Spinal cord (tissue), 10 donors: ENCODE measurements at places on chromosomes 7 and 10. TPM values are rescaled to one million over a fixed set of nuclear protein-coding genes. Genes with fewer than 3 reads are reported as not detected.

GRCh38 chr10:118501637-118502440, 93.6 kb downstream of the PRLHR start:
- no peak for DNase-seq
- H3K4me1 ChIP-seq, result no peaks in the 10 kb centered on the region
- peaks cover 2% of the 10 kb centered on the region for H3K27me3 ChIP-seq

DNA sequence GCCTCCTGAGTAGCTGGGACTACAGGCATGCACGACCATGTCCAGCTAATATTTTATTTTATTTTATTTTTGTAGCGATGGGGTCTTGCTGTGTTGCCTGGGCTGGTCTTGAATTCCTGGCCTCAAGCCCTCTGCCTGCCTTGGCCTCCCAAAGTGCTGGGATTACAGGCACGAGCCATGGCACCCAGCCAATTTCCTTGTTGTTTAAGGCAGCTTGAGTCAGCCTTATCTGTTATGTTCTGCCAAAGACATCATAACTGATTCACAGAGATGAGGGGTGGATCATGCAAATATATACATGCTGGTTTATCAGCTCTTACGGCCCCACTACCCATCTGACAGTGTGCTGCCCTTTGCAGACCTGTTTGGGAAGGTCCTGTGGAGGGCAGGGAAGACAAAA, 826.7 kb downstream of the TYW1 start:
- H3K27ac ChIP-seq, result no peak overlapping the region
- no peak for DNase-seq
- H3K36me3 ChIP-seq, result no peaks in the 10 kb centered on the region

GRCh38 chr7:41481353-41481752, 221.5 kb downstream of the INHBA start:
- H3K4me1 ChIP-seq, result no peaks in the 10 kb centered on the region
- no peak overlapping the region for H3K27ac ChIP-seq
- H3K36me3 ChIP-seq, result no peaks in the 10 kb centered on the region

DNA sequence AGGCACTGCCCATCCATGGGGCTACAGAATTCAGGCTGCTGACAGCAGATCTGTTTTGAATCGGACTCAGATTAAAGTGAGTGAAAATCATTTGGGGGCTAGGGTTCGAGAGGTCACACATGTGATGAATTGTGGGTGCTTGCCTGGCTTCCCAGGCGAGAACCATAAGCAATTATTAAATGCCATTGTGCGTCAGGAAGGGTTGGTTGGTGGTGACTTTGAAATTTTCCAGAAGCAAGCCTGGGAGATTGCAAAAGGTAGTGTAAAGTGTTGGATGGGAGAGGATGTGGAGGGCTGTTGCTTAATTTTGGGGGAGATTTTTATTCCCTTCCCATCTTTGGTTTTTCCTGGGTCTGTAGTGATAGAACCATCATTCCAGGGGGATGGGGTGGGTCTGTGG, 34.6 kb downstream of the LRMDA start:
- H3K27ac ChIP-seq, result no peak overlapping the region
- no peak overlapping the region for H3K4me3 ChIP-seq
- H3K36me3 ChIP-seq, result no peaks in the 10 kb centered on the region
- H3K4me1 ChIP-seq, result peaks cover 12% of the 10 kb centered on the region
- no peaks in the 10 kb centered on the region for H3K27me3 ChIP-seq

GRCh38 chr10:124763267-124763666, 19.1 kb upstream of the FAM53B start:
- no peak for DNase-seq
- H3K4me3 ChIP-seq, result no peak overlapping the region

GIMAP8 gene
- total RNA-seq, result 8.8 TPM

GRCh38 chr7:152664636-152665035, 11.3 kb downstream of the XRCC2 start:
- H3K4me3 ChIP-seq, result no peak overlapping the region
- no peak for DNase-seq
- no peaks in the 10 kb centered on the region for H3K27me3 ChIP-seq
- H3K36me3 ChIP-seq, result no peaks in the 10 kb centered on the region
- no peak overlapping the region for H3K27ac ChIP-seq

- H3K4me1 ChIP-seq, result peaks cover 48% of the 10 kb centered on the region
- H3K4me3 ChIP-seq, result peak overlapping the region; percentile 87
- H3K36me3 ChIP-seq, result peaks cover 30% of the 10 kb centered on the region
- no peaks in the 10 kb centered on the region for H3K27me3 ChIP-seq
- DNase-seq, result peak; percentile 84
- H3K27ac ChIP-seq, result peak overlapping the region; percentile 98
Measured at GRCh38 chr10:3783316-3783681, 1.7 kb downstream of the KLF6 start.

- H3K4me1 ChIP-seq, result peaks cover 32% of the 10 kb centered on the region
- H3K27me3 ChIP-seq, result no peaks in the 10 kb centered on the region
- H3K27ac ChIP-seq, result no peak overlapping the region
- peaks cover 66% of the 10 kb centered on the region for H3K36me3 ChIP-seq
Measured at GRCh38 chr7:1911571-1911970, 241.5 kb downstream of the ELFN1 start.

GRCh38 chr10:12531305-12532220, 182.2 kb downstream of the CAMK1D start:
- peaks cover 3% of the 10 kb centered on the region for H3K4me1 ChIP-seq
- DNase-seq, result no peak
- H3K36me3 ChIP-seq, result no peaks in the 10 kb centered on the region

DNA sequence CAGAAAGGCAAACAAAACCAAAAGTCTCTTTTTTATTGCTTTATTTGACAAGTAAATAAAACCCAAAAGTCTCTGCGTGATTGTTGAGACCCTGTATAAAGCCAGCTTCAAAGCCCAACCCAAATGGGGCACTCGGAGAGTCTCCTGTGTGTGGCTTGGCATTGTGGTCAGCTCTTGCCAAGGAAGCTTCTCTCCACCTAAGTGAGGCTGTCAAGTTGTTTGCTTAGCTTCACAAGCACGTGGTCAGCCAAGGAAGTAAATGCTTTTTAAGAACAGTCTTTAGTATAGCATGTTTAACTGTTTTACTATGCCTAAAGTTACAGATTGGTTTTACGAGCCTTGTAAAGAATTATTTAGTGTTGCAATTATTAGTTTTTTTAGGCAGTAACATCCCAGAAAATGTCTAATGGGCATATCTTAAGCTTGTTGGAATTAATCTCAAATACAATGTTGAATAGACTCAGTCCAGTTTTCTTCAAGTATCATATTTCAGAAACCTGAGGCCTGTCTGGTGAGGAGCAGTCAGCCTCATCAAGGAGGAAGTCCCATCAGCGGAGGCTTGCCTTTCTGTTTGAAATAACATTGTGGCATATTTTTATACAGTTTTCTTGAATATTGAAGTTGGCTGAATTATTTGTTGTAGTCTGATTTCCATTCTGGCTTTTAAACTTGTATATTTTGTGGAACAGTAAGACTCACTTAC, 144.3 kb downstream of the ANKRD30A start:
- H3K4me3 ChIP-seq, result no peak overlapping the region
- no peaks in the 10 kb centered on the region for H3K4me1 ChIP-seq
- no peaks in the 10 kb centered on the region for H3K27me3 ChIP-seq

DNA sequence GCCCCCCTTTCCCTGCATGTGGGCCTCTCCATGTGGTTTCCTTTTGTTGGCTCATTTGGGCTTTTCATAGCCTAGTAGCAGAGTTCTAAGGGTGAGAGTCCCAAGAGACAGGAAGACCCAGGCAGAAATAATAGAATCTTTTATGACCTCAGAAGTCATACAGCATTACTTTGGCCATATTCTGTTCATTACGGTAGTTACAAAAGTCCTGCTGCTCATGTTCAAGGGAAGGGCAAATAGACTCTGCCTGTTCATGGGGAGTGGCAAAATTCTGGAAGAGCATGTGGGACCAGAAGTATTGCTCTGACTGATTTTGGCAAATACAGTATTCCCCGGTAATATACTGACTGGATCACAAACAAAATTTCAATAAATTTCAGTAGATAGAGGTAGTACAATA, 910.3 kb downstream of the LRMDA start:
- no peak for DNase-seq
- no peak overlapping the region for H3K27ac ChIP-seq
- no peaks in the 10 kb centered on the region for H3K36me3 ChIP-seq
- no peak overlapping the region for H3K4me3 ChIP-seq

GRCh38 chr7:135283959-135284638, 50.5 kb downstream of the STRA8 start:
- no peak overlapping the region for H3K4me3 ChIP-seq
- H3K36me3 ChIP-seq, result no peaks in the 10 kb centered on the region

GRCh38 chr7:29248713-29249382, 54.3 kb downstream of the CHN2 start:
- H3K27me3 ChIP-seq, result no peaks in the 10 kb centered on the region
- H3K4me1 ChIP-seq, result peaks cover 5% of the 10 kb centered on the region
- DNase-seq, result no peak

DNA sequence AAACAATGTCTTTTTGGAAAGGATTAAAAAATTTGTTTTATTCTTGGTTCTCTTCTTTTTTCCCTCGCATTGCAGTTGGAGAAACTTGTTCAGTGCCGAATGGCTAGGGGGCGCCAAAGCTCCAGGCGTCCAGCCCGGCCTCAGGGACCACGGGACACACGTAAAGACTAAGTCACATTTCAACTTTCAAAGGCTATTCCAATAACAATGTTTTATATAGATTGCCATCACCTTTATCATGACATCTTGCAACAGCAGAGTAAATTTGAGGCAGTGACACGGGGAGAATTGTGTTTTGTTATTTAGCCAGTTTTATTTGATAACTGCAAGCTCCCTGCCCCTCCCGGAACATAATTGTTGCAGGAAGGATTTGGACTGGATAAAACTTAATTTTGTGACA, 2.2 kb upstream of the IGFBP3 start:
- H3K4me1 ChIP-seq, result peaks cover 30% of the 10 kb centered on the region
- no peak overlapping the region for H3K4me3 ChIP-seq
- no peaks in the 10 kb centered on the region for H3K36me3 ChIP-seq
- H3K27me3 ChIP-seq, result peaks cover 49% of the 10 kb centered on the region
- DNase-seq, result peak; percentile 90
- no peak overlapping the region for H3K27ac ChIP-seq

DNA sequence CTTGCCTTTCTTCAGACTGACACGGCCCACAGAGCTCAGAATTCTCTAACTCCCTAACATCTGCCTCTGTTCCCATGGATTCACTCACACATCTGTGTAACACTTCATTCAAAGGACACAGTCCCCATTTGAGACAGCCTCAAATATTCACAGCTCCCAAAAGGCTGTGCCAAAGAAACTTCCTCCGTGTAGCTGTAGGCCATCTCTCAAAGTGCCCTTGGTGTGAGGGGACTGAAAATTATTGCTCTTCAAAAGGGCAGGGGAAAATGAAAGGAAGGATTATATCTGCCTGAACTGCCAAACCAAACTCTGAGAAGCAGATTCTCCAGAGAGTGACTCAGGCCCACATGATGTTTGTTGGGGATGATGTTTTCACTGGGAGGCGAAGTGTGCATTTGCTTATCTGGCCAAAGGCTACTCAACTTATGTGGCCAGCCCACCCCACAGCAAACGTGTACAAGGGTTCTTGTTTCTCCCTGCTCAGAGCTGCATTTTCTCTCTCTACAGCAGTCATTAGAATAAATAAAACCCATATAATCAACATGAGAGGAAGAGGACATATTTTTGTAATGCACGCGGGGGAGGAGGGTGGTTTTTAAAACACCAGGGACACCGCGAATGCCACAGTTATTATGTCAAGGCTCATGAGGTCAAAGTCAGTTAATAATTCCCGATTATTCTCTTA, 302.4 kb upstream of the NFE2L3 start:
- no peak for DNase-seq
- H3K27me3 ChIP-seq, result peaks cover 32% of the 10 kb centered on the region
- H3K27ac ChIP-seq, result peak overlapping the region; percentile 83

GRCh38 chr10:76040107-76040829, 608.8 kb downstream of the LRMDA start:
- peaks cover 9% of the 10 kb centered on the region for H3K4me1 ChIP-seq
- H3K36me3 ChIP-seq, result no peaks in the 10 kb centered on the region
- no peak overlapping the region for H3K27ac ChIP-seq
- no peak for DNase-seq
- peaks cover 9% of the 10 kb centered on the region for H3K27me3 ChIP-seq

FAM204A gene
- total RNA-seq, result 85.2 TPM

PKD2L1 gene
- total RNA-seq, result 0.33 TPM

DNA sequence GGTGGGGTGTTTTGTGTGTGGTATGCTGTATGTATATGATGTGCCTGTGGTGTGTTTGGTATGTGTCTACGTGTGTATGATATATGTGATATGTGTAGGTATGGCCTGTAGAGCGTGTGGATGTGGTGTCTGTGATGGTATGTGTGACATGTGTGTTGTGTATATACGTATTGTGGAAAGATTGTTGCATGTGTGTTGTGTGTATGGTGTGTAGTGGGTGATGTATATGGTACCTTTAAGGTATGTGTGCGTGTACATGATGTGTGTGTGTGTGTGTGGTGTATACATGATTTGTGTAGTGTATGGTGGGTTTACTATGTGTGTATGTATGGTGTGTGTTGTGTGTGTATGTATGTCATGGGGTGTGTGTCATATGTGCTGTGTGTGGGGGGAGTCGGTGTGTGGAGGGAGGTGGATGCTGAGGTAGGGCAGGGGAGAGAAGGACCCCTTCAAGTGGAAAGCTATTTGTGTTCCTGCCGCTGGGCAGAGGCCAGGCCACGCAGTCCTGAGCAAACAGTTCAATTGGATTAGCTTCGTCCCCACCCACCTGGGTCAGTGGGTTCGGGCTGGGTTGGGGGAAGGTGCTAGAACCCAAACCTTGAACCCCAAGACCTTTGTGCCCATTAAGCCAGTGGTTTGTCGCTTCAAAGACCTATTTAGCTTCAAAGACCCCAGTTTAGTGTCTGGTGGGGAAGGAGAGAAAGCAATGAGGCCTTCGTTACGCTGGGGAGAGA, 1.9 kb upstream of the TRPV6 start:
- H3K27ac ChIP-seq, result no peak overlapping the region
- H3K27me3 ChIP-seq, result no peaks in the 10 kb centered on the region
- no peak overlapping the region for H3K4me3 ChIP-seq

ZNF736 gene
- 19.1 TPM for total RNA-seq

MGAM2 gene
- total RNA-seq, result 0.10 TPM

DNA sequence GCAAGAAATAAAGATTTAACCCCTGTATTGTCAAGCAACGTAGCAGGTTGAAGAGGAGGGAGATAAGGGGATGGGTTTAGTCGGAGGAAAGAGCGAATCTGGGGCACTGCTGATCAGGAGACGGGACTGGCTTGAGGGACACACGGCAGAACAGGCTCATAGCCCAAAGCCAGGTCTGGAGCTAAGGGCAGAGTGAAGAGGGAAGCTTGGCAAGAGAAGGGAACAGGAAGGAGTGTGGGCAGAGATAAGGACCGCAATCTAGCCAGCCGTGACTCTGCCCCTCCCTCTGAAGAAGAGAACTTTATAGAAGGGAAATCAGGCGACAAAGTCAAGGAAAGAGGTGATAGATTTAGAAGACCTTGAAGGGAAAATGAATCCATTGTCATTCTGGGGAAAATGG, 67.6 kb downstream of the CAV1 start:
- H3K4me3 ChIP-seq, result no peak overlapping the region
- no peaks in the 10 kb centered on the region for H3K36me3 ChIP-seq
- H3K27ac ChIP-seq, result peak overlapping the region; percentile 42
- no peaks in the 10 kb centered on the region for H3K27me3 ChIP-seq

GRCh38 chr10:6336016-6336415, 133.3 kb downstream of the PFKFB3 start:
- H3K27me3 ChIP-seq, result no peaks in the 10 kb centered on the region
- H3K4me1 ChIP-seq, result peaks cover 3% of the 10 kb centered on the region
- no peak overlapping the region for H3K4me3 ChIP-seq
- H3K36me3 ChIP-seq, result no peaks in the 10 kb centered on the region
- no peak overlapping the region for H3K27ac ChIP-seq
- no peak for DNase-seq

GRCh38 chr7:32218741-32219288, 148.6 kb upstream of the PDE1C start:
- H3K4me1 ChIP-seq, result peaks cover 3% of the 10 kb centered on the region
- no peaks in the 10 kb centered on the region for H3K36me3 ChIP-seq
- H3K27me3 ChIP-seq, result no peaks in the 10 kb centered on the region
